Left renal cortex interstitium (tissue), 4 donors: ENCODE measurements at places on chromosomes 12 and 14.

DNA sequence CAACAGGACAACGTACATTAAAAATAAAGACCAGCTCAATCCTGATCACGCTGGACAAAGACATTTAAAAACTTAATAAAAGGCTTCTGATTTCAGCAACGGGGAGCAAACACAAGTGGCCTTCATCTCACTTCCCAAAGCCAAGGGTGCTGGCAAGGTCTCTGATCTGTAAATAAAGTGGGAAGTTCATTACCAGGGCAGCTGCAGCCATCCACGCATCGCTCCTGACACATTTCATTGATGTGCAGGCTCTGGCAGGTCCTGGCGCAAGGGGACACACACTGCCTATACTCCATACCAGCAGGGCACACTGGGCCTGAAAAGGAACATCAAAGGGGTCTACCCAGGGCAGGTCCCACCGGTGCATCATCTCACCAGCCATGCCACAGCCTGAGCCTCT is 51.0 kb downstream of the VWF start:
- no peak for DNase-seq

- DNase-seq = no peak
Observed at GRCh38 chr12:119843100-119843499, 34.0 kb downstream of the CIT start.

DNA sequence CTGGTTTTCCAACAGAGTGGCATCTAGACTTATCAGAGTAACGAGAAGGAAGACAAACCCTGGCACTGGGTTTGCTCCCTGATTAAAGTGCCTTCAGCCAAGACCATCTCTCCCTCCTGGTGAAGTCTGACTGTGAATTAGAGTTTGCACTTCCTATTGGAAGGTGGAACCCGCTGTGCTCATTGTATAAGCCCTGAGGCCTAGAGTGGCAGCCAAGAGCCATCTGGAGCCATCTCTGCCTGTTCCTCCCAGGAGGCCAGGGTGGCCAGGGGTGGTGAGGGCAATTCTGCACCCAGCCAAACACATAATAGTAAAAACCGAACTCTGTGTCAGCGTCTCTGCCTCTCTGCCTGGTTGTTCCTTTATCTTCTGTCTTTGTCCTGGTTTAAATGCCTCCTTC is 25.0 kb downstream of the MFAP5 start:
- no peak for DNase-seq

DNA sequence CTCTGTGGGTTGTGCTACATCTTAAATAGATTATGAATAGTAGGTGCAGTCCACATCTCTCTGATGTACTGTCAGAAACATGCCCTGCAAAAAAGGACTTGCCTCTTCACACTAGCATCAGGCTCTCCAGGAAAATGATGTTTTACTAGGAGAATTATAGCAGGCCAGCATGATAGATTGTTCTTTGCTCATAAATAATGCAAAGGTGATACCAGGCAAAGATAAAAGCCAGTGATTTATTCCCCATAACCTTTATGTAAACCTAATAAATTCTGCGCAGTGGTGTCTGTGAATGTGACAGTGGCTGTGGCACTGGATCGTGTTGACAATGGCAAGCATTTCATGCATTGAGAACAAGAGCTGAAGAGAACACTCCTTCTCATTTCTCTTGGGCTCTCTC is 646.5 kb upstream of the SEL1L start:
- no peak for DNase-seq

GRCh38 chr12:119372540-119372939 is 38.0 kb downstream of the CCDC60 start:
- DNase-seq = no peak

DNA sequence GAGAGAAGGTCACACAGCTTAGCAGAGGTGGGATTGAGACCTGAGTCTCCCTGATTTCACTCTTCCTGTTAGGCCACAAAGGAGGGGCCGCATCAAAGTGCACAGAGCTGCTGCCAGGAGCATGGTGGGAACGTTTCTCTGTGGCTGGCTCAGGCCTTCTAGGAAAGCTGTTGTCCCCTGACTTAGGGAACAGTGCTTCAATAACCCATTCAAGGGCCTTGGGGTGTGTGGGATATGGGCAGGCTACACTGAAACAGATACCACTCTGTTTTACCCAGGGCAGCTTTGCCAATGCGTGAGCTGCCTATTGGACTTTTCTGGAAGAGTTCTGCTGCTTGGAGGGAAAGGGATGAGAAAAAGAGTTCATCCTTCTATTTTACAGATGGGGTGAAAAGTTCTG is 110.0 kb downstream of the ADCK1 start:
- no peak for DNase-seq

- no peak for DNase-seq
Observed at GRCh38 chr14:102233081-102233480, 71.9 kb downstream of the MOK start.

GRCh38 chr12:76003355-76003638 is 28.3 kb downstream of the PHLDA1 start:
- DNase-seq = no peak

DNA sequence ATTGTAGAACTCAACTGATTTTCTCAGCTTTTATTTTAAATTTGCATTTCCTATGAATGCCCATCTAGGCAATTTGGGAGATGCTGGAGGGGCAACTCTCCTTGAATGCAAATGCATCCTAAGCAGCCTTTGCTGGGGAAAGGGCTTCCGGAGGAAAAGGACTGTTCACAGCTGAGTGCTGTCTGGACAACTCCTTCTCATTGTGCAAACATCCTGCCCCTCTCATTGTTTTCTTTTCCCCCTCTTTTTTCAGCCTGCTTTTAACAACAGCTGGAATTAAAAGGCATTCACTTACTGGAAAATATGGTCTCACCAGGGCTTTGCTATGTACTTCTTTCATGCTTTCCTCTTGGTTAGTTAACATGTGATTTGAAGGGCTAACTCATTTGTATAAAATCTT is 397.8 kb downstream of the FUT8 start:
- DNase-seq = no peak

GRCh38 chr14:101625336-101626097 is 64.2 kb downstream of the DIO3 start:
- DNase-seq = no peak

DNA sequence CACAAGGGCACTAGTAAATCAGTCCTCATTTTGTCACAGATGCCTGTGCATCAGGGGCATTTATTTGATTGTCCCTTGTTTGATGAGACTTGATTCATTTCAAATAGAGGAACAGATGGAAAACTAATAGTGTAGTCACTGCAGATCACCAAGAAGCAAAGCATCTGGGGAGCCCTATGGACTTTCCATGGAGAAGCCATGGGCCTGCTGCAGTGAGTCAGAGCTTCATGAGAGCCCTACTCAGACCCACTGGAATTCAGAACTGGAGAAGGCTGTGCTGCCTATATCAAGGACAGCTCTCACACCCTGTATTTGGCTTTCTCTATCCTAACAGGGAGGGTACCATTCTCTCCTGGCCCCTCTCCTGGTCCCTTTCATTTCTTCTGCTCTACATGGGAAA is 126.2 kb downstream of the GRIP1 start:
- DNase-seq = no peak

GRCh38 chr14:76762411-76763095 is 1.3 kb downstream of the VASH1 start:
- no peak for DNase-seq

DNA sequence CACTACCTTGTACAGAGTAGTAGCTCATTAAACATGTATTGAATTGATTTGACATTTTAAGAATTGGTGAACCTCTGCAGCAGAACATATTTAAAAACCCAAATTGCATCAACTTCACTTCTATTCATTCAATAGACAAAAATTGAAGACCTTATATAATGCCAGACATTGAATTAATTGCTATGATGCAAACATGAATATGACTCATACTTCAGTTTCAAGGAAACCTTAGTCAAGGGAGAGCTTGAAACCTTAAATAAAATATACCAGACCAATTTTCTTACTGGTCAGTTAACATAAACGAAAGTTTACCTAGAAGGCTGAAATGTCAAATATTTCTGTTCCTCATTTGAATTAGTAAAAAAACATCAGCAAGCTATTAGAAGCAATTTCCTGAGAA is 5.0 kb upstream of the MGAT4C start:
- no peak for DNase-seq

- no peak for DNase-seq
Observed at GRCh38 chr12:4392223-4392742, 12.8 kb upstream of the FGF23 start.

DNA sequence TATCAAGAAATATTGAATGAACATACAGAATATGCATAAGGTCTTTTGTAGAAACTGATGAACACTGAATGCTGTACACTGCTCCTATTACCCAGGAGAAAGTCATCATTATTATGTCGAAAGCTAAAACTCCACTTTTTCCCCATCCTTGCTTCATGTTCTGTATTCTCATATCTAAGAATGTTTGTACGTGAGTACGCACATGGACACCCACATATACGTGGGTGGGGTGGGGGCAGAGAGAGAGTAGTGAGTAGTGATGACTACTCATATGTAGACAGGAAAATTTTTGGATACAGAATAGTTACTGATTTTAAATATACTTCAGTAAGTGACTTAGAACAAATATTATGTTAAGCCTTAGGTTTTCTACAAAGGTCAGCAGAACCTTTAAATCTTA is 75.1 kb downstream of the FERMT2 start:
- DNase-seq = no peak

DNA sequence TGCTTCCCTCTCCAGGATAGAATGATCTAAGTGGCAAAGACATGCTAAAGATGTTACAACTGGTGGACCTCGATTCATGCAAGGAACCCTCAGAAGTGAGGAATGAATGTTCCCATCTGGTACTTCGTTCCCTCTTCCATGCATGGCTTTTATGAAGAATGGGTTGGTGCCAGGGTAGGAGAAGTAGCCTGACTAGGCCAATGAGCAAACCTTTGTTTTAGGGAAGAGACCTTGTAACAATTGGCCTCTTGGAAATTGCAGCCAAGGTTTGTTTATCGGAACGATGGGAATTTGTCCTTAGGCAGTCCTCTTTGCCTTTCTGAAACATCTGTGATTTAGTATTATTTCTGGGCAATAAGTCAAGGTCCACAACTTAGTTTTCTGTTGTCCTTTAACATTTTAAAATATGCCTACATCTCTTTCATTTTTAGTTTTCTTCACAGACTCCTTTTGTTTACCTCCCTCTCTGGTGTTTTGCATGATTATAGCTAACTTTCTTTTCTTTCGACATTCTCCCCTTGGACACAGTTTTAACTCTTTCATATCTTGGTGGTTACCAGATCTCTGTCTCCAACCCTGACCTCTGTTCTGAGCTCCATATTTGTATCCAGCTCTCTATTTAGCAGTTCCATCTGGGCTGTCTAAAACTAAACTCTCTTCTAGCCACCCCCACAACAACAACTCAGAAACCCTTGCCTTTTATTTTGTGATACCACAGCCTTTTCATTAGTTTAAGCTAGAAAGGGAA is 70.0 kb downstream of the DIP2B start:
- no peak for DNase-seq

DNA sequence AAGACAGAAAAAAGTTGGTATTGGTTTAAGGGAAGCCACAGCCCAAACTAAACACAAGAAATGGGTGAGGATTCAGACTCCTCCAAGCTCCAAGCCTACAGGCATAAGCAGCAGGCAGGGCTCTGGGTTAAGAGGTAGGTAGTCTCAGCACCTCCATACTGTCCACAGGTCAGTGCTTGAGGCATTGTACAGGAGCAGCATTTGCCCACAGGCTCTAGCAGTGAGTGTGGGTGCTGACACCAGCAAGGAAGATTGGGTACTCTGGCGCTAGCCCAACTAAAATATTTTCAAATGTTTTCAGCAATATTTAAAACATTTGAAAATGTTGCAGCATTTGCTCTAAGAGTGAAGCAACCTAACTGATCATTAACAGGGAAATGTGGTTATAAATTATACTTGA is 33.1 kb downstream of the FERMT2 start:
- DNase-seq = no peak

DNA sequence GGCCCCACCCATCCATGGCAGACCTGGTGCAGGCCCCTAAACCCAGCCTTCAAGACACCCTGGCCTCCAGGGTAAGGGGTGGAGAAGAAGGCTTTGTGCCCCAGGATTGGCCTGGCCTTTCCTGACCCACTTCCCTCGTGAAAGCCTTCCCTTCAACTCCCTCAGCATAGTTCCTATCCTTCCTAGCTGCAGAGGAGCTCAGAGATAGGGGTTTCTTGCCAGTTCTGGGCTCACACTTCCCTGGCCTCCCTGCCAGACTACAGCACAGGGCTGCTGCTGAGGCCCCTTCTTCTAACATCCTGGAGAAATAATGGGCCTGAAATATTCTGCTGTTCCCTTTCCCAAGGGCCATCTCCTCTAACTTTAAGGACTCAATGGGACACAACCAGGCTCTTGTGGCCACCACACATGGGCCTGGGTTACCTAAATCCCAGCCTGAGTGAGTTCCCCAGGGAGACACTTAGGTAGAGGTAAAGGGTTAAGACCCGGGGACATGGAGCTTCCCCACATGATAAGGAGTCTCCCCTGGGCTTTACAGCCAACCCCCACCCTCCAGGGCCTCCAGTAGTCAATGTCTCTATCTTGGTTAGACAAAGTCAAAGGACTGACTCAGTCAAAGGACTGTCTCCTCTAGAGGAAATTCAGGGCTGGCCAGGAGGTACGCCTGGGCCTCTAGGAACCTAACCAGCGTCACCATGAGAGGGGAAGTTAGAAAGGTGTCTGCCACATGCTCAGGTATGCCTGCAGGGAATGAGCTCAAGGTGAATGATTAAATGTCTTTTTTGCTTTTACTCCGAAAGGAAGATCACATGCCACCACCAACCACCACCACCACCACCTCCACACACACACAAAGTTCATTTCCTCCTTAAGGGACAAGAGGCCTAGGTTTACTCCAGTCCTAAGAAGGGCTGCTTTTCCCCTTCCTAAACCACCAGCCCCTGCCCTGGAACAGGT is 7.1 kb downstream of the ZFP36L1 start:
- no peak for DNase-seq

DNA sequence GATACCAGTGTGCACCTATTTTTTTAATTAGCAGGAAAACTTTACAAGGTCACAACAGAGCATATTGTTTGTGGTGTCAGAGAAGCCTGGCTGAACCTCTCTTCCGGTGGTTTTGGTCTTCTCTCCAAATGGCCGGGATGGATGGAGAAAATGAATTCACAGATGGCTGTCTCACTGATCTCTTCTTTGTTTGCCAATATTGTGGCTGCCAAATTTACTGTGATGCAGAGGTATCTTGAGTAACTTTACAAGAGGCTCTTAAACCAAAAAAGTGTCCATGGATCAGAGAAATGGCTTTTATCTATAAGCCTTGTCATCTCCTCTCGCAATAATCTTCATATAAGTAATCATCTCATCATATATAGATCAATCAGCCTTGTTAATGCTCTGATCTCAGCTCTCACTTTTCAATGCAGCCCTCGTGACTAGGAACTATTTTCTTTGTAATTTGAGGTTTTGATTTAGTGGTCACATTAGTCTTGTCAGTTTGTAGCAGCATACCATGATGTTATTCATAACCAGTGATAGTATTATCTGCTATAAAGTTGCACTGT is 308.1 kb downstream of the EGLN3 start:
- no peak for DNase-seq

DNA sequence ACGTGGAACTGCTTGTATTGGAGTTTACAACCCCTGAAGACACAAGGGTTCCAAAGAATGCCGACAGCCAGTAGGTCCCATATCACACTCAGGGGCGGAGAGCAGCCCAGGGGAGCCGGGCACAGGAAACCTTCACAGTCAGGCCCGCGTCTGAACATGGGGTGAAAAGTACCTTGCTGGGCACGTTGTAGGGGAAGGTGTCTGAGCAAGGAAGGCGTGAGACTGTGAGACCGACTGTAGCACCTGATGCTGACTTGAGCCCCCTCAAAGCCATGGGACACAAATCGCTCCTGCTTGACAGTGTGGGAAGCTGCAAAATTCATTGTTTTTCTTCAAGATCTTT is 14.7 kb downstream of the RIMBP2 start:
- DNase-seq = no peak

GRCh38 chr12:121087467-121088194 is 45.0 kb upstream of the P2RX7 start:
- no peak for DNase-seq

- no peak for DNase-seq
Observed at GRCh38 chr14:83940253-83940652, 1589.7 kb upstream of the FLRT2 start.
